CMK (cell line): ENCODE measurements at places on chromosomes 2 and 18.

GRCh38 chr2:28168376-28168775 lies 224.3 kb upstream of the FOSL2 start:
- no peak for DNase-seq

- DNase-seq: no peak
Measured at GRCh38 chr2:169047256-169048250, 16.4 kb upstream of the ABCB11 start.

DNA sequence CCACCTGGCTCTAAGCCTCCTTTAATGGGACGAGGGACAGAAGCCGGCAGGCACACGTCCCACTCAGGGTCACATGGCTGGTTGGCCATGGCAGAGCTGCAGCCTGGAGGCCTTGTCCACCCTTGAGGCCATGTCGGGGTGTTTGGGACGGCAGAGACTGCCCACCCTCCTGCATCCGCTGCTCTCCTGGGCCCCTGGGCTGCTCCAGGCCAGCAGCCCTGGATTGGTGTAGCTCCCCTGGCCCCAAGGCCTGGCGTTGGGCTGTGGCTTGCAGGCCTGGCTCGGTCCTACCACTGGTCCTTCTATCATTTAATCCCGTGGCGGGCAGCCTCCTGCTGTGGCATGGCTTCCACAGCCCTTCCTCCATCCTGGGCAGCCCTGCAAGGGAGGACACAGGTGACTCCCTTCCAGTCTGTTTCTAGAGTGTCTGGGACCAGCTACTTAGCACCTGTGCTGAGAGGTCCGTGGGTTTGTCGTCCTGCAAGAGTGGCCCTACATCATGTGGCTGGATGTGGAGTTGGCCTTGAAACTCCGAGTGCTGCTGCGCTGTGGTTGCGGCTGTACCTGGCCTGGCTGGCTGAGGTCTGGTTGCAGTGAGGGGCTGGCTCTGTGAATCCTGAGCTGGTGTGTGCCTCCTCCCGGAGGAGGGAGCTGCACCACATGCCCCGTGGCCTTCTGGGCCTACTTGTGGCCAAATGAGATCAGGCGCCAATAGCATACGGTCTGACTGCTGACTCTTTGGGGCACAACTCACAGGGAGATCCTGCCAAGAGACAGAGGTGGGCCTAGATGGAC lies 67.3 kb downstream of the SH3RF3 start:
- DNase-seq: no peak

- no peak for DNase-seq
Measured at GRCh38 chr2:233185330-233185729, 66.1 kb upstream of the ATG16L1 start.

- DNase-seq: peak; percentile 56
Measured at GRCh38 chr2:127387655-127388422, at the start of gene MAP3K2. MAP3K2 (minus strand) TSS chr2:127387975; CDS start chr2:127343129, 44,846 bp downstream.

DNA sequence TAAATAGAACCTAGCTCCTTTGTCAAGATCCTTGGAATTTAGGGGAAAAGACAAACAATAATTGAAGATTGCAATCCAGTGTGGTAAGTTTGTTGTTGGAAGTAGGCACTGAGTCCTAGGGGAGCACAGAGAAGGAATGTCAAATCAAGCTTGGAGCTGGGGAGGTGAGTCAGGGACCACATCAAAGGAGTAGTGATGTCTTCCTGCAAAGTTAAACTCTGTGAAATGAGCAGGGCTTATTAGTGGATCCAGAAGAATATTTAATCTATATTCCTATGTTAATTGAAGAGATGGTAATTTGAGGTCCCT lies 41.7 kb upstream of the NABP1 start:
- DNase-seq: no peak

- DNase-seq: no peak
Measured at GRCh38 chr18:62744076-62744968, 29.0 kb downstream of the PHLPP1 start.

DNA sequence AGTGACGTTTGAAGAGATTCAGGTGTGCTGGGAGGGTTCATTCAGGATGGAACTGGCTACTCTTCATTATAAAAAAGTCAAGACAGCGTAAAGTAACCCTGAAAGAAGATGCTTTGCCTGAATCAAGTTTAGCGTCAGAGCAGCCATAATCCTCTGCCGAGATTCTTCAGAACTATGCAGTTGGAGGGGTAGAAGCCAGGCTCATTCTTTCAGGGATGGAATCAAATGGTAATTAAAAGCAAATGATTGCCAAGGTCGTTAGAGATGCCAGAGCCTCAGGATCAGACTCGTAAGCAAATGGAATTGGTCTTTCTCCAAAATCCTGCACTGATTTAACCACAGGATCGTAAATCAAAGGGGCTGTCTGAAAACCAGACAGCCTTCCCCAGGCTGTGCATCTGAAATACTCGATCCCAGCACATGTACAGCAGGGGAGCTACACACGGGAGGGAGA lies 21.9 kb downstream of the APCDD1 start:
- DNase-seq: no peak

DNA sequence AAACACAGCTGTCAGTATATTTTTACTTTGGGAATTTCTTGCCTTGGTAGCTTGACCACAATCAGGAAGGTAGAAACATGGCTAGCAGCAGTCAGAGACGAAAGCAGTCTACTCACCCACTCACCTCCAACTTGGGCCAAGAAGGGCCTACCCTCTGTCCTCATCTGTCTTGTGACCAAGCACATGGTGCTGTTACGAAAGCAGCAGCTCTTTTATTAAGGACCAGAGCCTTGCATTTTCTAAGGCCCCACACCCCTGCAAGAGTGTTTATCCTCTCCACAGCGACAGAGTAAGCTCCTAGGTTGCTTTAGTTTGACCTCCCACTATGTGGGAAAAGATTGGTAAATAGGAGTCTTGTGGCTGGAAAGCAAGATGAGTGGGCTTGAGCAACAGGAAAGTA lies 31.3 kb upstream of the MSTN start:
- no peak for DNase-seq

GRCh38 chr2:86623494-86624266 lies at the start of gene RNF103:
RNF103 (minus strand) TSS chr2:86623865; CDS start chr2:86622886, 979 bp downstream.
- DNase-seq: peak; percentile 57

- DNase-seq: no peak
Measured at GRCh38 chr2:106581755-106582147, 94.6 kb downstream of the CD8B2 start.

DNA sequence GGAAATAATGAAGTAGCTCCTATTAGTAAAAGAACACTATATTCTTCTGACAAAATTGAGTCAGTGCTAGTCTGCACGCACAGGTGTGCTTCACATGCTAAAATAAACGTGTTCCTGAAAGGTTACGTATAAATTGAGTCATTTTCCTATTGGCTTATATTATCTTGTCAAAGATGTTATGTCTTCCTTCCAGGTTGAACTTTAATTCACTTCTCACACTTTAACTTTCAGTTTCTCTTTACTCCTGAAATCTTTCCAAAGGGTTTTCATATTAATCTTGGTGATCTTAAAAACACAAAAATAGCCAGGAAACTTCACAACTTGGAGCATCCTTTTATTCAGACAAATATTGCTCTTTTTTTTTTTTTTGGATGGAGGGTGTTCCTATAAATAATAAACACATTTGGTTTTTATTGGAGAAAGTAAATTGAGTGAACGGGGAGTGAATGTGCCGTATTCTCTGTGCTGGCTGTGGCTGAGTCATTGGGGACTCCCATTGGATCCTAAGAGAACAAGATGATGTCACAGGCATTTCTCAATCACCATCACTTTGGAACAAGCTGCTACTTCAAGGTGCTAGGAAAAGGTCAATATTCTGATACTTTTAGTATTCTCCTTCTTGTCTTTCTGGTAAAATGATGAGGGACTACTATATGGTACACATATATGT lies 150.2 kb upstream of the SPATS2L start:
- DNase-seq: no peak

DNA sequence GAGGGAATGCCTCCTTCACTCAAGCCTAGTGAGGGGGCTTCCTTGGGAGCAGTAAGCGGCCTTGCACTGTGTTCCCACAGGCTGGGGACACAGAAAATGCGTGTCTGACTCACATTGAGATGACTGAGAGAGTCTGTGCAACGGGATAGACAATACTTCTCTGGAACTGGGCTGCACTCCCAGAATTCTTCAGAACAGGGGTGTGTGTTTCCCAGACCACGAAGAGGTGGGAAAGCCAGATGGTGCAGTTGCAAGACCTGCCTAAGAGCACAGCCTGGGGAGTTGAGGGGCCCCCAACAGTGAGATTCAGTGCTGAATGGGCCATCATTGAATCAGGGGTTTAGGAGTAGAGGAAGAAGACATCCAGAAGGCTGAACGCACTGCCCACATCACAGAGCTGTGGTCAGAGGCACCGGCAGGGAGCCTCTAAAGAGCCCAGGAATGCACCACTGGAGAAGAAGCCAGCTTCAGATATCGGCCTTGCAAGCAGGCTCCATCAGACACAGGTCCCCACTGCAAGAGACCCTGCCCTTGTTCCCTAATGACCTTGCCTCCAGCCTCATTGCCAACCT lies 36.6 kb upstream of the MRPL19 start:
- no peak for DNase-seq

- no peak for DNase-seq
Measured at GRCh38 chr2:8000870-8001269, 681.0 kb upstream of the ID2 start.

DNA sequence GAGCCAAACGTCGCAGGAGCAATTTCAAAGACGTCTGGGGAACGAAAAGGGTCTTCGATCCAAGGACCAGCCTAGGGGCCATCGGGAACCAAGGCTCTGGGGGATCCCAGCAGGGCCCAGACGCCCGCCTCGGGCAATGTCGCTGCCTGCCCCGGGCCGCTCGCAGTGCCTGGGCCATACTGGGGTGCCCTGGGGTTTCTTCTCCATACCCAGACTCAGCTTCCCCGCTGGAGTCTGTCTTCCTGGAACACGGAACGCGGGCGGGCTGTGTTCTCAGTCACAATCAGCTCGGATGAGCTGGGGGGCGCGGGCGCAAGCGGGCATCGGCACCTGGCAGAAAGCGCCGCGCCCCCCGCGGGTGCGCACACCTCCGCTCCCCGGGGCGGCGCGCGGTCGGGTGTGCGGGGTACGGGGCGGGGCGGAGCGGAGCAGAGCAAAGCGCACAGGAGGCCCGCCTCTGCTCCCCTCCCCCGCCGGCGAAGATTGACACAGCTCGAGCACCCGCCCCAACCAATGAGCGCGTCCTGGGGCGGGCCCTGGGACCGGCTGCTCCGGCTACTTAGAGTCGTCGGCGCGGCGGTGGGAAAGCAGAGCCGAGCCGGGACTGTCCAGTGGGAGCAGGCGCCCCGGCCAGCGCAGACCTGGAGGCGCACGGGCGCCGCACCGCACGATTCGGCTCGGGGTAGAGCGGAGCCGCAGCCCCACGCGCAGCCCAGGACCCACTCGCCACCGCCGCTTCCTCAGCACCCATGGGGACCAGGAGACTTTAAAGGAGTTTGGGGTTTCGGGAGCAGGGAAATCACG lies at the start of gene LRATD1:
Gene LRATD1 (plus strand): TSS at position 585 of the 804 bp plus-strand sequence. CDS start 1,263 bp downstream, outside the sequence.
- DNase-seq: peak; percentile 55

- no peak for DNase-seq
Measured at GRCh38 chr2:136358576-136358975, 240.6 kb upstream of the CXCR4 start.

GRCh38 chr18:11955239-11956029 lies 25.9 kb upstream of the IMPA2 start:
- no peak for DNase-seq

GRCh38 chr2:231503766-231504165 lies 26.5 kb downstream of the NMUR1 start:
- no peak for DNase-seq

GRCh38 chr18:45627204-45627526 lies 11.9 kb downstream of the SLC14A2 start:
- DNase-seq: no peak

DNA sequence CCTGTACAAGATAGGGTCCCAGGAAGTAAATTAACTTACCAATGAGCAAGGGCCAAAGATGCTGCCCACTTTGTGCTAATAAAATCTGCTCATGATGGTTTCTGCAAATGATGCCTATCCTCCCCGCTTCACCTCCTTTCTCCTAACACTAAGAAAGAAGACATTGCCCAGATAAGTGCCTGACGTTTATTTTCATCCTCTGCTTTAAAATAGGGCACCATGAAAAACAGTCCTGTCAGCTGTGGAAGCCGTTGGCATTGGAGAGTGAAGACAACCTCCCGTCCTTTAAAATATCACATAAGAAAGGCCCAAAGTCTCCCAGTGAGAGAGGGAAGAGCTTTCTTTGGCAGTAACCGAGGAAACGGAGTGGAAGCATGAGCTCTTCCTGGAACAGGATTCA lies 1.7 kb upstream of the TXNDC2 start:
- DNase-seq: no peak

GRCh38 chr18:13514558-13514957 lies 211.8 kb downstream of the FAM210A start:
- DNase-seq: no peak

DNA sequence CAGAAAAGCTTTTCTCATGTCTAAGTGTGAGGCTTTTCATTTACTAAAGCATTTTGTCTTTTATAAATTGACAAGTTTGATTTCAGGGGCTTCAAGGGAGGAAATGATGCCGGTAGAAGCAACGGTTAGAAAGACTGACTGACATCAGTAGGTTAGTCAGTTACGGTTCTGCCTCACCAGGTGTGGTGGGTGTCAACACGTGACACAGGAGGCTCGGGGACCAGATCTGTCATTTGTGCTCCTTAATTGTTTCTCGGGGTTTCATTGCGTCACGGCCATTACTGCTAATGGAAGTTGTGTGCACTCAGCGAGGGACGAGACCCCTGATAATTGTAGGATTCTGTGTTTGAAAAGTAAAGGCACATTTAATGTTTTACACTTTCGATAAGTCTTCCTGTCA lies 18.9 kb upstream of the PTPRM start:
- no peak for DNase-seq

GRCh38 chr2:119352357-119352756 lies 14.3 kb downstream of the C2orf76 start:
- no peak for DNase-seq

DNA sequence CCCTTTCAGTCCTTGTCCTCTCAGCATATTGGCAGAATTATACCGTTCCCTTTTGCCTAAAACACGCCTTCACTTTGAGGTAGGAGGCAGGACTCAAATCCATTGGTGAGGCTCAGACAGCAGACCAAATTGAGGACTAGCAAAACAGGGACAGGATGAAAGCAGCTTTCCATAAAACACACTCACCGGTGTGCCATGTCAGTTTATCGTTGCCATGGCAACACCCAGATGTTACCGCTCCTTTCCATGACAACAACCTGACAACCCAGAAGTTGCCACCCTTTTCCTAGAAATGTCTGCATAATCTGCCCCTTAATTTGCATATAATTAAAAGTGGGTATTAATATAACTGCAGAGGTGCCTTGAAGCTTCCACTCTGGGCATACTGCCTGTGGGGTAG lies 730.4 kb downstream of the METTL4 start:
- DNase-seq: no peak
